Ascending aorta (tissue), 2 donors: ENCODE measurements at places on chromosomes 13 and 19.

DNA sequence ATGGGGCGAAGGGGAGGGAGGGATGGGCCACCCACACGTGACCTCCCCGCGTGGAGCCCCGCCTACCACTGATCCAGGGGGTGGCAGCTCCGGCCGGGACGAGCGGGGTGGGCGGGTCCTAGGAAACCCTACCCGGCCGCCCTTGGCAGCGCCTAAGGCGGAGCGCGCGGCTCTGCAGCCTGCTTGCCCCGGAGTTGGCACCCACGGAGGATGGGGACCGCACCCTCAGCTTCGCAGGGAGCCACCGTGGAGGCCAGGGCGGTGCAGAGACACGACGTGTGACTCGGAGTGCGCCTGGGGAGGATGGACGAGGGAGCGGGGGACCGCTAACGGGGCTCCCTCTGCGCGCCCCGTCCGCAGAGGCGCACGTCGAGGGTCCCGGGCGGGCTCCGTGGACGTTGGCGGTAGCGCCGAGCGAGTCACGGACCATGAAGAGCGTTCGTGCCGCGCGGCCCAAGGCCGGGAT lies at the start of gene RGS9BP:
Gene RGS9BP, plus strand, starts transcription at position 129 of the 466 bp plus-strand sequence. CDS start 416 bp downstream, outside the sequence.
- peak; percentile 16 for DNase-seq

DNA sequence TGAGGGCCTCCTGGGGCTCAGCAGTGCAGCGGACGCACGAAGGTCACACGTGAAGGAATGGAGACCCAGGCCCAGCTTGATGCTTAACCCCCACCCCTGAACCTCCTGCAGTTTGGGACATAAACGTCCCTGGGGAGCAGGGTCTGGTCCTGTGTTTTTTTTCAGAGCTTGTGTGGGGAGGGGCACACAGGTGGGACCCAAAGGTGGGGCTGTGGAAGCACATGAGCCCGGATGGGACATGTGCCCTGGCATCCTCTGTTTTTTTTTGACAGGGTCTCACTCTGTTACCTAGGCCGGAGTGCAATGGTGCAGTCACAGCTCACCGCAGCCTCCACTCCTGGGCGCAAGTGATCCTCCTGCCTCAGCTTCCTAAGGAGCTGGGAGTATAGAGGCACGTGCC lies 20.5 kb downstream of the UBXN6 start:
- DNase-seq: no peak

GRCh38 chr13:108005231-108005630 lies 210.1 kb downstream of the LIG4 start:
- no peak for DNase-seq

DNA sequence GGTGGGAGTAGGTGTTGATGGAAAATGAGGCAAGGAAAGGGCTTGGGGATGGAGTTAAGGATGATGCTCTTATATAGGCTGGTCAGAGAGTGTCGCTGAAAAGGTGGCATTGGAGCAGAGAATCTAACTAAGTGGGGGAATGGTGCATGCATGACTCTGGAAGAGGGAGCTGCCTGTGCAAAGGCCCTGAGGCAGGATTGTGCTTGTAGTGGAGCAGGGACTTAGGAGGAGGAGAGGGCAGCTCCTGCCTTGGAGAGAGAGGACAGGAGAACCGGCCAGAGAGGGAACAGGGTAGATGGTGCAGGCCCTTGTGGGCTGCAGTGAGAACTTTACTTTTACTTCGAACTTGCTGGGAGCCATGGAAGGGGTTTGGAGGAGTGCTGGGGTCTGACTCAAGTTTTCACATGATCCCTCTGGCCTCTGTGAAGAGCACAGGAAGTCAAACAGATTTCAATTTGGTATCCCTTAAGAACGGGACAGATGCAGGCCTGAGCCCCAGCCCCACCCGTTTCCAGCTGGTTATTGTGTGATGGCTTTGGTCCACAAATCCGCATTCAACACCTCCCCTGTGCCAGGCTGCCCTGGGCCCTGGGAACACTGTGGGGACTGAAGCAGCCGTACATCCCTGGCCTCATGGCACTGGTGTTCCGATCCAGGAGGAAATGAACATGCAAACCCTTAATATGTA lies 7.0 kb downstream of the AP2A1 start:
- no peak for DNase-seq

DNA sequence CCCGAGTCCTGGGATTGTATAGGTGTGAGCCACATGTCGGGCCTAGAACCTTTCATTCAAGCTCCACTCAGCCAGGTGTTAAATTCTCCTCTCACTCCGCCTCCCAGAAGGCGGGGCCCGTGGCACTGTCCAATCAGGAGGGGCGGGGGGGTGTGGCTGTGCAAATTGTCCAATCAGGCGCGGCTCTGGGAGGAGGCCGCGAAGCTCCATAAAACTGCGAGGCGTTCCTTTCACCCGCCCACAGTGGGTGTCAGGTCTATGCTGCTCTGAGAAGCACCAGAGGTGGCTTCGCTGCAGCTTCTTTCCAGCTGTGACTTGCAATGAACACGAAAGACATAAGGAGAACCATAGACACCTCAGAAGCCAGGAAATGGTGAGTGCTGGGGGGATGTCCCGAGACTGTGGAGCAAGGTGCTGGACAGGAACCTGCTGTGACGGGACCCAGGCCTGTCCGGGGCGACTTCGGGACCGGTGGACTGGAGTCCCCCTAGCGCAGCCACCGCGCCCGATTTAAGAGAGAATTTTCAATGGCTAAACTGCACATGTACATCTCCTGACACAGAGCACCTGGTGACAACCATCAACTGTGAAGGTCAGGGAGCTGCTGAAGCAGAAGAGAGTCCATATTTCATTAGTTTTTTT lies 3.0 kb upstream of the ZNF136 start:
- no peak for DNase-seq

- DNase-seq: no peak
Observed at GRCh38 chr13:58620176-58620575, 988.6 kb downstream of the PCDH17 start.

DNA sequence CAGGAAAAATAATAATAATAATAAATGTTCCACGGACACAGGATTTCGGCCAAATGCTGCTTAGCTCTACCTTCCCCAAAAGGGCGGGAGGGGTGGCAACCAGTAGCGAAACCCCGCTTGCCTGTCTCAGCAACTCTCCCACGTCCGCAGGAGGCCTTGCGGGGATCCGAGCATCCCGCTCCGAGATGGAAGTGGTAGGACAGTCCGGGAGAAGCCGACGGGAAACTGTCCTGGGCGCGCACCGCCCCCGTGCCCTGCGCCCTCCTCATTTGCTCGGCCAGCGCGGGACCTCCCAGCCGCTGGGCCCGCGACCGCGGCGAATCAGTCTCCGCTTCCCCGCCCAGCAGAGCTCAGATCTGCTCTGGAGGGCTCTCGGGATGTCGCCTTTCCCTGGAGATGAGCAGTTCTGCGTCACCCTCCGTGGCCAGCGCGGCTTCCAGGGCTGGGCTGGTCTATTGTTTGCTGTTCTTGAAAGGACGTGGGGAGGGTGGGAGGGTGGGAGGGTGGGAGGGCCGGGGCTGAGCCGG lies 48.9 kb upstream of the PABPC3 start:
- DNase-seq: no peak
